ENCODE measurements at places on chromosomes 6 and 20. TPM values are rescaled to one million over a fixed set of nuclear protein-coding genes. Genes with fewer than 3 reads are reported as not detected.

- no peak for DNase-seq
Measured at GRCh38 chr6:10156875-10157274, 258.0 kb downstream of the TFAP2A start.

- no peak for DNase-seq
Measured at GRCh38 chr6:89818977-89819335, 638 bp downstream of the MDN1 start.

- no peak for DNase-seq
Measured at GRCh38 chr20:41783423-41784208, 165.4 kb upstream of the CHD6 start.

GRCh38 chr20:8049310-8049709 is 29.7 kb upstream of the TMX4 start:
- no peak for DNase-seq

DNA sequence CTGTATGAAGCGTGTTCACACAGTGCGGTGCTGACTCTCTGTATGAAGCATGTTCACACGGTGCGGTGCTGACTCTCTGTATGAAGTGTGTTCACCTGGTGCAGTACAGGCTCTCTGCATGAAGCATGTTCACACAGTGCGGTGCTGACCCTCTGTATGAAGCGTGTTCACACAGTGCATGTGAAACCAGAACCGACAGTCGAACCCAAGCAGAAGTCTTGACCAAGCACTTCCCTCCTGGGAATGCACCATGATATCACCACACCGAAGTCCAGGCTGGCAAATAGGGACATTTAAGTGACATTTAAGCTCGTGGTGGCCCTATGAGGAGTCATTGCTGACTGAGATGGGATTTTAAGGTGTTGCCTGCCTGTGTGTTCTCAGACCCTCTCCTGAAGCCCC is 11.3 kb upstream of the SERPINB1 start:
- DNase-seq = no peak

DNA sequence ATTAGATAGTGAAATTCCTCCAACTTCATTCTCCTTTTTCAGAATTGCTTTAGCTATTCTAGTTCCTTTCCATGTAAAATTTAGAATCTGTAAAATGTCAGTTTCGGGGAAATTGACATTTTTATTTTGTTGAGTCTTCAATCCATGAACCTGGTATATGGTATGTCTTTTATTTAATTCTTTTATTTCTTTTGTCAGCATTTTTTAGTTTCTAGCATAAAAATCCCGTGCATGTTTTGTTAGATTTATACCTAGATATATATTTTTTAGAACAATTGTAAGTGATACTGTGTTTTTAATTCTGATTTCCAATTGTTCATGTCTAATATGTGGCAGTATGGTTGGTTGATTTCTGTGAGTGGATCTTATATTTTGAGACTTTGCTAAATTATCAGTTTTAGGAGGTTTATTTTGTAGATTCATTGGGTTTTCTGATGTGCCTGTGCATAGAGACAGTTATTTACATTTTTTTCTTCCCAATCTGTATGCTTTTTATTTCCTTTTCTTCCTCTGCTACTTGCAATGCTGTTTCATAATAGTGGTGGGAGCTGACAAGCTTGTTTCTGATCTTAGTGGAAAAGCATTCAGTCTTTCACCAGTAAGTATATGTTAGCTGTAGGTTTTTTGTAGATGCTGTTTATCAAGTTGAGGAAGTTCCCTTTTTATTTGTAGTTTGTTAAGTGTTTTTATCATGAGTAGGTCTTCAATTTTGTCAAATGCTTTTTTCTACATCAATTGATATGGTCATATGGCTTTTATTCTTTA is 13.7 kb downstream of the TAB2 start:
- DNase-seq = no peak

- no peak for DNase-seq
Measured at GRCh38 chr6:70380252-70380651, 33.1 kb upstream of the FAM135A start.

- DNase-seq = no peak
Measured at GRCh38 chr6:43636308-43636659, 644 bp downstream of the MAD2L1BP start.

DNA sequence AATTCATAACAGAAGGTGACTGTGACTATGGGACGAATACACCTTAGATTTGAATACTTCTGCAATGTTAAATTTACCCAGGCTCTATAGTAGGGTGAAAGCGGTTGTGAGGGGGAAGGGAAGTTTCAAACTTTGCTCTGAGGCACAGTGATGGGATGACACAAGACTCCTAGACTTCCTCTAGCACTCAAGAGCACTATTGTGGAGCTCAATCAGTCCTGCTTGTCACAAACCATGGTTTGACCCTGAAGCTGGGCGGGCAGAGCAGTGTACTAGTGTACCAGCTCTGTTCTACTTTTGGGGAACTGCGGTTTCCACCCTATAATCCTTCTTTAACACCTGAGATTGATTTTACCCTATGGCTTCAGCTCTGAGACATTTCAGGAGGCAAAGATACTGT is 17.1 kb downstream of the TRIM27 start:
- no peak for DNase-seq

DNA sequence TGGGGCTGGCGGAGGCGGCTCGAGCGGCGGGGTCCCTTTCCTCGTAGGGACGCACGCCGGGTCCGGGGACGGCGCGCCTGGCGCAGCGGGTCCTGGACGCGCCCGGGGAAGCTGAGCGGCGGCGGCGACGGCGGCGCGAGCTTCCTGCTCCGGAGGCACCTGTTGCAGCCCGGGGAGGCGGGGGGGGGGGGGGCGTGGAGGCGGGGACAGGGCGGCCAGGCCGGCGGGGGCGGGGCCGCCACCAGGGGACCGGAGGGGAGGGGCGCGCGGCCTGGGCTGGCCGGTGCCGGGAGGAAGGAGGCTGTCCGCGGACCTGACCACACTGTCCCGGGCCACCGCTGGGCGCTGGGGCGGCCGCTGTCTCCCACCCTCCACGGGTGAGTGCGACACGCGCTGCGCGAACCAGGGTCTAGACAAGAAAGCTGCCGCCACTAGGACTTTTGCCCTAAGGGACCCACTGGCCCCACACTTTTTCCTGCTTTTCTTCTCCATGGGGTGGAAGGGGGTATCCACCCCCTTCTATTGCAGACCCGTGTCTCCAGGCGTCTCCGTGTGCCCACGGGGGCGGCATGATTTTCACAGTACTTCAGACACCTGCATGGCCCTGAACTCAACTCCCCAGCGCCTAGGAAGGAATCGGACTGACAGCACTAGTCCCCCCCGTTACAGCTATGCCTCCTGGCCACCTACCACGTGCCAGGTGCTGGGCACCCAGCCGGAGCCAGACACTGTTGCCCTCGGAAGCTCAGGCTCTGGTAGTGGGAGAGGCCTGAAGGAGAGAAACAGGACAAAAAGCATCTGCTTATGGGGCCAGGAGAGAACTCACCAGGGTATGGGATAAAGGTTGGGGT is at the start of gene NFATC2:
NFATC2 (minus strand) TSS at position 149 of the 851 bp plus-strand sequence. CDS start 220 bp downstream, outside the sequence.
- DNase-seq = peak; percentile 37

GRCh38 chr20:22473293-22473692 is 111.1 kb downstream of the FOXA2 start:
- no peak for DNase-seq

DNA sequence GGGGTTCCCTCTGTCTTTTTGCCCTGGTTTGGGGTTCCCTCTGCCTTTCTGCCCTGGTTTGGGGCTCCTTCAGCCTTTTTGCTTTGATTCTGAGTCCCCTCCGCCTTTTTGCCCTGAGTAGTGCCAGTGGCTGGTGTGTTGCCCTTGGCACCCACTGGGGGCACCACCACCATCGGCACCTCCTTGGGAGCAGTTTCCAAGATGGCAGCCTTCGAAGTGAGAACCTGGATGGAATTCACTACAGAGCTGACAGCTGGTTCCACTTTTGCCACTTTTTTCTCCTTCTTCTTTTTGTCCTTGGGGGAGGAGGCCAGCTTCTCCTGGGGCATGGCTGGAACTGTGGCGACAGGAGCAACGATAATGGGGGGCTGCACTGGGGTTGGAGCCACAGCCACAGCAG is 22.2 kb downstream of the RRBP1 start:
- DNase-seq = no peak

DNA sequence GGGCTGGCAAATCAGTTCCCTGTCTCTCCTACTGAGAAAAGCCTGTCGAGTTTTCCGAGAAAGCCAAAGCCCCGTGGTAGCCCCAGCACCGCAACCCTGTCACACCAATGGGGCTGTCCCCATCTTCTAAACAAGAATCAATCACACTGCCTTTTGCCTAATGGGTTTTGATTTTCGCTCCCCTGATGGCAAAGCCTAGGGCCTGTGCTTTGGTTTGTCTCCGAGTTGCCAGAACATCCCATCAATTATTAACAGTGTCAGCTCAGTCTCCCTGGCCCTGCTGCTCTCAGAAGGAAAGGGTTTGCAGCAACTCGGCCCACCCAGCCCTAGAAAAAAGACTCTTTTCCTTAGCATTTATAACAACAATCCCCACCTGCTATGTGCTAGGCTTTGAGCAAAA is 4.2 kb downstream of the KCNB1 start:
- DNase-seq = no peak

GRCh38 chr6:33935439-33936080 is 131.8 kb upstream of the MLN start:
- DNase-seq = no peak

- DNase-seq = no peak
Measured at GRCh38 chr6:119105282-119105681, 26.8 kb upstream of the FAM184A start.

DNA sequence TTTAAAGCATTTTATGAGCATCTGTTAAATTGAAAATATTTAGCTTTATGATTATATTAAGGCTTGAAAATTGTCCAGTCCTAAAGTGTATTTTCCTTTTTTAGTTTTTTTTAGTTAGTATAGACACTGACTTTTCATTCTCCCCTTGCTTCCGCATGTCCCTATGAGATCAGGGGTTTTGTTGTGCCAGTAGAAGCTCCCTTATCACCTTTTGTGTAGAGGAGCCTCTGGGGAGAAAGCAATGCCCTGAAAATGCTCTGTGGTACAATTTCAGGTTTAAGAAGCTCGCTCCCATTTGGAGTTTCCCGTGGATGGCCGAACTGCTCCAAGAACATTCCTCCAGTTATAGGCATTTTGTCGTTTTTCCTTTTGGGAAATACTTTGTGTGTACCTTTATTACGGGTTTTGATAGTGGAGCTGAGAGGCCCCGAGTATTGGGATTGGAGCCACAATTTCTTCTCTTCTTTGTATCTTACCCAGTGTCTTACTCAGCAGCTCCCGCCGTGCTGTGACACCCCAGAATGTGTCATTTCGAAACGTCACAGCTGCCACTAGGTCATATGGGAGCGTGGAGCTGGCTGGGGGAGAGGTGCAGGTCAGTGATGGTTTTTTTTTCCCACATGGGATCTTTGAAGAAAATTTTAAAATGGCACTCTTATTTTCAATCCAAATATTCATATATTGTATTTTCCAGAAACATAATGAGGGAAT is 49.9 kb downstream of the RPRD1B start:
- no peak for DNase-seq

DNA sequence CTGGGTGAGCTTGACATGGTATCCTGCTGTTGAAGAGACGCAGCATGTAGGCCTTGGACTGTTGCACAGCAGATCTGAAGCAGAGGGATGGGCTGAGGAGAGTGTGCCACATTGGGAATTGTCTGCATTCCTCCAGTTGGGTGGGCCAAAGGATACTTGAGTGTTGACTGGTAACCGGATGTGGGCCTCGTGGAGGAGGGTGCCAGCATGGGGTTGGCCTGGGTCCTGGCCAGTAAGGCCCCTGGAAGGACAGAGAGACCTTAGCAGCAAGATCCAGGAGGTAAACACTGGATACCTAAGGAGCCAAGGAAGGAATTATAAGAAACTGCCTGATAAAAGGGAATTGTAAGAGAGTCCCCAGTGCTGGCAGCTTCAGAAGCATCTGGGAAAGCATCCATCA is 76.9 kb downstream of the FIG4 start:
- DNase-seq = no peak

DNA sequence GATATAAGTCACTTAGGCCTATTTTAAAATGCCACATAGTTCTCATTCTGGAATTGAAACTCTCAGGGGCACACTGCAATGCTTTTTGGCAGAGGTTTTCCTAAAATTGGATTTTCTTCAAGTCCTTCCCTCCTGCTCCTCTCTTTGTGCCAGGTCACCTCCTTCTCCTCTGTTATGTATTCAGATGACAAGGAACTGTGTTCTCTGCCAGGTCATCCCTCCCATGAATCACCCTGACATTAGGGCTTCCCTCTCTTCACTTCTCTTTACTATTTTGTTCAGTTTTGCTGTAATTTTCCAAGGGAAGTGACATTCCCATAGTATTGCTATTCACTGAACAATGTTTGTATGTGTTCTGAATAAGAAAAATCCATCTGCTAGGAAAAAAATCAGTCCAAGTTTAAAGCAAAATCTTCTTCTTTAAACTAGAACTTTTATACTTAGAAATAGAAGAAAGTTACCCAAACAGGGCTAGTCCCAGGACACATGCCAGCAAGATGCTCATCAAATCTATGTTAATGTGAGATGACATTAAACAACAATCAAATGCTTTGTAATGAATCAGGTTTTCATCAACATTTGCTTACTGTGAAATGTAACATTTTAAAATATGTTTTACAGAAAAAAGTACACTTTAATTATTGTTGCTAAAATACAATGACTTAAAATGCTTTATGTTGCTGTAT is 461.1 kb downstream of the MMUT start:
- no peak for DNase-seq

CENPW gene
- total RNA-seq = 26.9 TPM

HEY2 gene
- total RNA-seq = 2.3 TPM

GABRR1 gene
- not detected for total RNA-seq

ROMO1 gene
- 140 TPM for total RNA-seq

MAP3K5 gene
- 1.1 TPM for total RNA-seq

BEND3 gene
- 22.4 TPM for total RNA-seq

RAET1G gene
- total RNA-seq = not detected

All from progenitor cell of endocrine pancreas (in vitro differentiated cells).